Stimulated activated CD8-positive, alpha-beta memory T cell treated with anti-CD3 and anti-CD28 coated beads, Interleukin-4, amount 100 ng/mL, for 4 hours (primary cell): ENCODE measurements at places on chromosomes 4 and X.

GRCh38 chr4:147994491-147995385, 262.9 kb downstream of the ARHGAP10 start:
- no peak for DNase-seq

DNA sequence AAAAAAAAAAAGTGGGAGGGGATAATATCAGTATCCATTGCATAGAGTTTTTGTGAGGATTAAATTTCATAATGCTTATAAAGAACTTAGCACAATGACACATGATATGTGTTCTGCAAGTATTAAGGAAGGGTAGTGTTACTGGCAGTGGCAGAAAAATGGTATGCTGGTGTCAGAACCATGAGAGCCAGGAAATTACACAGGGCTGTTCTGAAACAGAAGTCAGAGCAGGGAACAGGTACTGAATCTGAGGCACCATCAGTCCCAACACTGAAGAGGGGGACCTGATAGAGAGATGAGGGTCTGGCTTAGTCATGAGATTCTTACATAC, 601.1 kb upstream of the GRIA3 start:
- DNase-seq, result no peak

GRCh38 chr4:62474802-62475201, 1274.7 kb downstream of the ADGRL3 start:
- DNase-seq, result no peak

GRCh38 chr4:123661080-123661737, 264.6 kb downstream of the SPRY1 start:
- DNase-seq, result no peak

DNA sequence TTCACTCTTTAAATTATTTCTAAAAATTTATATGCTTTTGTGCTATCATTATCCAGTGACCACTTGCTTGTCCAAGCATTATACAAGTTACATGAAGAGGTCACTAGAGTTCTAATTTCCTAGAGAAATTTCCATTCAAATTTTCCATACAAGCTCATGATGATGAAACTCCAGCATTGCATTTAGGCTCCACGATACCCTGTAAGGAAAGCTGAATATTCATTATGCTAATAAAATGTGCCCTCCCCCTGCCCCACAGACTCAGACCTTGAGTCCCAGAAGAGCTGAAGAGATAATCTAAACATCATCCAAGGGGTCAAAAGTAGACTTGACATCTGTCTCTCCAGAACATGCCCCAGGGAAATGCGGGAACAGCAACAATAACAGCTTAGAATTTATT, 19.6 kb upstream of the FAM156A start:
- DNase-seq, result no peak

DNA sequence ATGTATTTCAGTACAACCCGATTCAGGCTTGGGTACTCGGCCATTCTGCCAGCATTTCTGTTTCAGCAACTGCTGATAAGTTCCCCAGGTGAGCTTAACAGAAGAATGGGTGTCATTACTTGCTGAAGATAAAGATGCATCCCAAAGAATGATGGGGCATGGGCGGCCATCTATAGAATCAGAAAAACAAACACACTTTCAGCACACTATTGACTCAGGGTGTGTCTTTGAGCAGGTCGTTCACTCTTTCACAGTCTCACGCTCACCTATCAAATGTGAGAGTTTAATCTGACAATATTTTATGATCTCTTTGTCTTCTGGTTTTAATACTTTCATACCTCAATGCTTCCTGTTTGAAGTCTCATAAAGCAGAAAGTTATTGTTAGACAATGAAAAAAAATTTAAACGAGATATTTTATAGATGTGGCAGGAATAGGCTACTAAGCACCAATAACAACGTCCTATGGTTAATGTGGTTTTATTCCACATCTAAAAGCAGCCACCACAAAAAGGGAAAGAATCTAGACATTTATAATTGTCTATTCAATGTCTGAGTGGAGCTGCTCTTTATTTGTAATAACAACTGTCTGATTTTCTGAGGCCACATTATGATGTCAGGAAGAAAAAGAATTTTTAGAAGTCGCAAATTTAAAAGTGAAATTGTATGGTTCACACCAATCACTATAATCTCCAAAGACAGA, 17.0 kb downstream of the GASK1B start:
- DNase-seq, result no peak

- no peak for DNase-seq
Observed at GRCh38 chr4:87555773-87556619, 26.8 kb upstream of the SPARCL1 start.

- no peak for DNase-seq
Observed at GRCh38 chr4:168509786-168510185, 12.9 kb downstream of the PALLD start.

- no peak for DNase-seq
Observed at GRCh38 chrX:39176105-39176504, 374.8 kb downstream of the MID1IP1 start.

GRCh38 chr4:21420166-21420565, 528.4 kb downstream of the KCNIP4 start:
- no peak for DNase-seq

GRCh38 chr4:56434599-56435139, 746 bp downstream of the PPAT start:
- no peak for DNase-seq

DNA sequence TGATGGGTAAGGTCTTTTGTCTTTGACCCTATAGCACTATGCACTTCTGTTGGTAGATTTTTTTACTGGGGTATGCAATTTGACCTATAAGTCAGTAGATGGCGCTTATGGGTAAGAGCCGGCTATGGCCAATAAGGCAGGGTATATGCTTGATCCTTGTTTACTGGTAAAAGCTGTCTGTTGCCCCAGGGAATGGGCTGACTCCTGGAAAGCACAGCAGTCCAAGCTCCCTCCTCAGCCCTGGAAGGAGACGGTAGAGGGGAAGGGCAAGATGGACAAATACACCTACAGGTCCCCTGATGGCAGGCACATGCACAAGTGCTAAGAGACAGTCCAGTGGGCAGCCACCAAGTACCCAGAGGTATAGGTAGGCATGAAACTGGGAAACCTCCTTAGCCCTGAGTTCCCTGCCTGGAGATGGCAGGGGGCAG, 63.7 kb downstream of the ADAMTS3 start:
- DNase-seq, result no peak

GRCh38 chr4:124610211-124610610, 102.3 kb downstream of the ANKRD50 start:
- no peak for DNase-seq

GRCh38 chrX:100643212-100643611, 787 bp upstream of the SRPX2 start:
- DNase-seq, result no peak

- no peak for DNase-seq
Observed at GRCh38 chr4:4640692-4641091, 98.8 kb upstream of the STX18 start.
